Right ventricle myocardium superior (tissue), 1 donor: ENCODE measurements at places on chromosomes 1 and 21. TPM values are rescaled to one million over a fixed set of nuclear protein-coding genes. Genes with fewer than 3 reads are reported as not detected.

DNA sequence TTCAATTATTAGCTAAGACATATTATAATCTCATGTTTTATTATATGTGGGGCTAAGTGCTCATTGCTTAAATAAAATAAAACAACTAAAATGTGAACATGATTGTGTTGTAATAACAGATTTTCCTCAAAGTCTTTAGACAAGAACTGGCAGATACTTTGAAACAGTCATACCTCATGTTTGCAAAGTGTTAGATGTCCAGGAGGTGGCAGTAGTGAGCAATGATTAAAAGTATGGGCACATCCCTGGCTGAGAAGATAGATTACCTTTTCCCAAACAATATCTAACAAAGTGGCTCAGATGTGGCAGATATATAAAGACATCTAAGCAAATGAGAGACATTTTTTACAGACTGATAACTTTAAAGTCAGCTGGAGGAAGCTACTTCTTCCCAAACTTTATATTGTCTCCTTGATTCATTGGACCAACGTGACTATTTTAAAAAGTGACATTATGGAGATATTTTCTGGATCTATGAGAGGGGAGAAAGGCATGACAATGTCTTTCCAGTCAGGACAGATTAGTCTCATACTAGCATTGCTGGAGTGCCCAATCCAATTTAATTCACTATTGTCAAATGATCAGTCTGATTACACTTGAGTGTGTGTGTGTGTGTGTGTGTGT lies 269.8 kb downstream of the S1PR1 start:
- DNase-seq = no peak

DNA sequence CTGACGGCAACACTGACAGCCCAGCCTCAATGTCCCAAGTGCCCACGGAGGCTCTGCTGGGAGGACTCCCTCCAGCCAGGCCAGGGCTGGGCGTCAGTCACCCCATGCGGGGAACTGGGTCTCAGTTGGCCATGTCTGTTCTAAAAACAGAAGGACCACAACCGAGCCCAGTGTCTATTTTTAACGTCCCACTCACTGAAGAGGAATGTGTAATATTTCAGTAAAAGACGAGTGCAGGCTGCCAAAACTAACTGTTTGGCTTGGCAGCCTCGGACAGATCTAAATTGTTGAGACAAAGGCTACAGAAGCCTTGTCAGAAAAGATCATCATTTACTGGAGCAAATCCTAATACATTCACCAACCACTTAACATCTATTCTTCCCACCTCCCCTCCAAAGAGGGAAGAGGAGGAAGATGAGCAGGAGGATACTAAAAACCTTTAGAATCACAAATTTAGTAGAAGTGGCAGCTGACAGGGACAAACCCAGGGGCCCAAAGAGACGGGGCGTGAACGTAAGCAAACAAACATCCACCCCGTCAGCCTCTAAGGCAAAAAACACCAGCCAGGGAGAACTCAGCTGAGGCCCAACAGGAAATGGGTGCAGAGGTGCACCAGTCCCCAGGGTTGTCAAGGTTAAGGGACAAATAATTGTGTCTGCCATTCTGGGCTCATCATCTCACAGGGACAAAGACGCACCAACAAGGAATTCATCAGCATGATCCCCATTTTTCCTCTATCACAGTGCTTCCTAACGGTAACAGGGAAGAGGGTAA lies 18.7 kb downstream of the C1orf198 start:
- DNase-seq = peak; percentile 71

GRCh38 chr1:109959974-109960744 lies 24.4 kb upstream of the AHCYL1 start:
- no peak for DNase-seq

GRCh38 chr1:14182856-14183255 lies 415.6 kb upstream of the KAZN start:
- no peak for DNase-seq

DNA sequence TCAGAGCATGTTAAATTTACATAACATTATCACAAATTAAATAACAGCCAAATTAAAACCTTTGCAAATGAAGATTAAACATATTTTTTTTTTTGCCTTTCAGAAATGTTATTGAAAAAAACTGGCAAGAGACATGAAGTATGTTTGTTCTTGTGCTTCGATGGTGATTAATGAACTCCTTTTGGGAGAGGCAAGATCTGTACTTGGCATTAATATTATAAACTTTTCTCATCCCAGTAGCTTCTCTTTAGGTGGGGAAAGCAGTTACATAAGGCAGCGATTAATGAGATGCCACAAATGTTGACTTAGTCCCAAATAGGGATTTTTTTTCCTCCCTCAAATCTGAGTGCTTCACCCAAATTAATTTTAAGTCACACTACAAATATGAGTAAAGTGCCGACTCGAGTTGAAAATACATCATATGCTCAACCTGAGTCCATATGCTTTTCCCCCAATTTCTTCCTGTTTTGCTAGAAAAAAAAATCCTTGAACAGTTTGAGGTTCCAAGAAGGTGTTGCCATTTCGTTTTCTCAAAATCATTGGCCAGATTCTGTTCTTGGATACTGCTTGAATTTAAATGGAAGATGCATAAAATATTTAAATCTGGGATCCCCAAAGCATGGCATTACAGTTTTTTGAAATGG lies 294.5 kb downstream of the VAV3 start:
- DNase-seq = no peak

- DNase-seq = no peak
Observed at GRCh38 chr1:154386643-154387352, 18.3 kb upstream of the IL6R start.

DNA sequence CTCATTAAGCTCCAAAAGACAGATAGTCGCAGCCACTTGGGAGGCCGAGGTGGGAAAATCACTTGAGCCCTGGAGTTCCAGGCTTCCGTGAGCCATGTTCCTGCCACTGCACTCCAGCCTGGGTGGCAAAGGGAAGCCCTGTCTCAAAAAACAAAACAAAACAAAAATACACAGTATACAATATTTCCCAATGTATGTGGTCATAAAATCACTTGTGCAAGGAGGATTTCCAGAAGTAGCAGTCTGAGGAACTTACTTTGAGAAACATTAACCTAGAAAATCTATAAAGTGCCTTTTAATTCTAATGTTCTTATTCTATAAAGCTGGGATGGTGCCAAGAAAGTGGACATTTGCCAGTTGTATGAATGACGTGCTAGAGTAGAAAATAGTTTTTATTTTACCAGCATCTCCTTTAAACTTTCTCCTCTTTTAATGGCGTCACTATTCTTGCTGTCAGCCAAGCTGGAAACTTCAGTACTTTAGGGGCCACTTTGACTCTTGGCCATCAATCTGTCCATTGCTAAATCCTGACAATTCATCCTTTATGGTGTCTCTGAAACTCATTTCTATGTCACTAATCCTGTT lies 22.5 kb downstream of the FAM177B start:
- DNase-seq = no peak

GRCh38 chr1:224747578-224747977 lies 131.5 kb downstream of the CNIH3 start:
- no peak for DNase-seq

- no peak for DNase-seq
Observed at GRCh38 chr1:112957133-112957812, 1.3 kb upstream of the SLC16A1 start.

DNA sequence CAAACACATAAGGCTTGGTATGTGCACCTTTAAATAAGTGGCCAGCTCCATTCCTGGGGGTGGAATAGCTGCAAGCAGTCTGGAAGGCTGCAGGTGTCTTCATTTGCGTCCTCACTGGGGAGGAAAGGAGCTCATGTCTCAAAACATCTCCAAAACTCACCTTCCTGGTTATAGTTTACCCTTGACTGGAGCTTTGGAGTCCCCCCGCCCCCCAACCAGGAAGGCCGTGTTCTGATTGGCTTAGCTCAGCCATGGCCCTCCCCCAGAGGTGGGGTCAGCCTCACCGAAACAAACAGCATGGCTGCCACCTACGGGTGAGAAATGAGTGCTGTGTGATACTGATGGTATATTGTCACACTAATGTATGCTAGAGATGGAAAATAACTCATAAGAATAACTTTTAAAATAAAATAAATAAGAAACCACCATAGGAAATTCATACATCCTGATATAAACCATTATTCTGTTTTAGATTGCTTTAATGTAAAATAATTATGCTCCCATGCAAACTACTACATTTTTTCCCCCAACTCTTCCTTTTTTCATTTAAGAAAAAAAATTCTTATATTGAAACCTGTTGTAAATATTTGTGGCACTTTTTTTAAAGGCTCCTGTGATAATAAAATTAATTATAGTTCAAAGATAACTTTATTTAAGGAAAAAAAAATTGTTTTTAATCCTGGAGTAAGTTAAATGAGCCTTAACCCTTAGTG lies 90.8 kb downstream of the ZP4 start:
- DNase-seq = peak; percentile 57

DNA sequence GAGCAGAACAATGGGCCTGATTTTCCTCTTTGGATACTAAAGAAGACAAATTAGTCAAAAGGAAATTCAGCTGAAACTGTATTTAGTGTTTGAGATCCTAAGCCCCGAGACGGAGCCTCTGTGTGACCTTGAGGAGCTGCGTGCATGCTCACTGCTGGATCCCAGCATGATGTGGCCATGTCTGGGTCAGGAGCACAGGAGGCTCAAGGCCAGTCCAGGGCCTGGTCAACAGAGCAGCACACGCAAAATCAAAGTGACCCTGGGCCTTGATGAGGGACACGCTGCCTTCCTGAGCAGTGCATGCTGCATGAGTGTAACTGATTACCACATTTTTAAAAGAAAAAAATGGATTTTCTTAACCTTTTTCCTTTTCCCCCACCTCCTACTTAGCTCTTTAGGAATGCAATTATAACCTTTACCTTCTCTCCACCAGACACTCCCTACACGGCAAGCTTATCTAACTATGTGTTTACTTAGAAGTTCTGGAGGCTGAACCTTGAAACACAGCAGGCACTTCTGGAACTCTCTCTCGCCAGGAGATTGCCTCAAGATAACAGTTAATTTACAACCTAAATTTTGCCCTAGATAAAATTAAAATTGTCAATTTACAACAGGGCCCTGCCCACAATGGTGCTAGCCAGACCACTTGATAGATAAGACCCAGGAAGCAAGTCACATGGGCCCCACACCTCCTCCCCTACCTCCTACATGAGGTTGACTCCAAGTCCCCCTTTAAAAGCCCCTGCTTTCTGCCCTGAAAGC lies 144.6 kb downstream of the LRIG2 start:
- no peak for DNase-seq

DNA sequence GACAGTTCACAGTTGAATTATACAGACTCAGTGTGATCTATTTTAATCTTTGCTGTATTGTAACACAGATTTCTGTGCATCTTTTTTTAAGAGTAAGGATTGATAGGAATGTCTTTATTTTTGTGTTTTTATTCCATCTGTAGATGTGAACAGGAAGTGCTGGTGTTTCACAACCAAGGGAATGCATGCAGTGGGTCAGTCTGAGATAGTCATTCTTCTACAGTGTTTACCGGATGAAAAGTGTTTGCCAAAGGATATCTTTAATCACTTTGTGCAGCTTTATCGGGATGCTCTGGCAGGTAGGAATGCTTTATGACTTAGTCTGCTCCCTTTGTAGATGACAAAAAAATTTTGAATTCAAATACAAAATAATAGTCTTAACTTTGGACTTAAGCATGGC lies 84.5 kb downstream of the CC2D1B start:
- DNase-seq = no peak

DNA sequence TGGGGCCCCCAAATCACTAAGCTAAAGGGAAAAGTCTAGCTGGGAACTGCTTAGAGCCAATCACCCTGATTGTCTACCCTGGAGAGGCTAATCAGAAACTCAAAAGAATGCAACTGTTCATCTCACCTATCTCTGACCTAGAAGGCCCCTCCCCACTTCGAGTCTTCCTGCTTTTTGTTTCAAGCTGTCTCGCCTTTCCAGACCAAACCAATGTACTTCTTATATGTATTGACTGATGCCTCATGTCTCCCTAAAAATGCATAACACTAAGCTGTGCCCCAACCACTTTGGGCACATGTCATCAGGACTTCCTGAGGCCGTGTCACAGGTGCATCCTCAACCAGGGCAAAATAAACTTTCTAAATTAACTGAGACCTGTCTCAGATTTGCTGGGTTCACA lies 209.5 kb downstream of the APP start:
- DNase-seq = no peak

DNA sequence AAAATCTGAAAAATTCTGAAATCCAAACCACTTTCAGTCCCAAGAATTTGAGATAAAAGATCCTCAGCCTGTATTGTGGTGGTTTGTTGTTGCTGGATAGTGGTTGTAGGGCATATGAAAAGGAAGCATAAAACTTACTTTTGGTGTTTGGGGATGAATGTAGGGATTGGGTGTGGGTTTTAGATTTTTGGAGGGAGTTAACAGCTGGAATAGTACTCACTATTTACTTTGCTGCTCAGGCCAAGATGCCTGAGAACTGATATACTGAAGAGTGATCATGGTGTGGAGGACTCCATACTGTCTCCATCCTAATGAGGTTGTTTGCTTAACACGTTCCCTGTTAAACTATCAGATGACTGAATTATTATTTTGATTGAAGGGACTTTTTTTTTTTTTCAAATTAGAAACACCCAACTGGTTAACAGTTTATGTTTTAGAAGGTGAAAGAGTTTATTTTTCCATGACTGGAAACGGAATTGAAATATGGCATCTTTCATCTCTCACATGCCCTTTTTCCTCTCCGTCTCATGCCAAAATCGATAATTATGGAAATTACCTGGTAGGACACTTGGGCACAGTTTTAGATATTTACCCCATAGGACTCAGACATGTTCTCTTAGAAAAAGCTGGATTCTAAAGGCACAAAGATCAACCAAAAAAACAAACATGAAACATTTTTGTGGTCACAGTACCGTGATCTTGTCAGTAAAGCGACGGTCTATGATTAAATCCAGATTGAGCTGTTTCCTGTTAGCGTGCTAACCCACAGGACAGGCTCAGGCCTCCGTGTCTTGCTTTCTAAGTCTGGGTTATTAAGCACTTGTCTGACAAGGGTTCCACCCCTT lies 37.3 kb downstream of the RGL1 start:
- peak; percentile 35 for DNase-seq

Gene TSACC
- total RNA-seq = not detected

Gene AUNIP
- total RNA-seq = 0.11 TPM

Gene GJB5
- total RNA-seq = not detected

Gene CELA3A
- not detected for total RNA-seq

Gene DNASE2B
- total RNA-seq = not detected

Gene C1orf185
- total RNA-seq = not detected

Gene VWA1
- total RNA-seq = 17.1 TPM

Gene TTLL7
- 3.6 TPM for total RNA-seq

Gene IKBKE
- 0.46 TPM for total RNA-seq

Gene TBX15
- 0.43 TPM for total RNA-seq

Gene PDZK1
- not detected for total RNA-seq

Gene RIMS3
- total RNA-seq = 0.81 TPM

Gene G0S2
- 453 TPM for total RNA-seq
